ENCODE measurements at places on chromosomes 7 and 10. TPM values are rescaled to one million over a fixed set of nuclear protein-coding genes. Genes with fewer than 3 reads are reported as not detected.

DNA sequence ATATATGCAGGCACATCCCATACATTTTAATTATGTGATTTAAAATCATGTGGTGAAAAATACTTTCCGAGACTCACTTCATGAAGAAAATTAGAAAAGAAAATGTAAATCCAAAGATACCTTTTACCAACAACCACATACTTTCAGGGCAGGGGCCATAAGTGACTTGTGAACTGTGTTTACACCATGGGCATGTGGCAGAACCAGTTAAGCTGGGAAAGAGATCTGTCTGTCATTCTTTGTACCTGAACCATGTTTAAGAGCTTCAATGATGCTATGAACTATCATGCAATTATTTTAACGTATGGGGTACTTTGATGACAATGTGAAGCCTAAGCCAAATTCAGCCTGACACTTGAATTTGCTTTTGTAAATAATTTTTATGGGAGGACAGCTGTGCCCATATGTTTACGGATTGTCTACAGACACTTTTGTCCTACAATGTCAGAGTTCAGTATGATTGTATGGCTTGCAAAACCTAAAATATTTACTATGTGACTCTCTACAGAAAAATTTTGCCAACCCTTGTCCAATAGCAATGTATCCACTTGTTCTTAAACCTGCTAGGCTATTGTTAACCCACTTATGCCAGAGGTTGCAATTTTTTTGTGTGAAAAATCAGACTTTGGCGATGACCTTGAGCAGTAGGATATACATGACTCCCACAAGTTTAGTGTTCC lies 654.6 kb downstream of the TNS3 start:
- DNase-seq = peak; percentile 46

DNA sequence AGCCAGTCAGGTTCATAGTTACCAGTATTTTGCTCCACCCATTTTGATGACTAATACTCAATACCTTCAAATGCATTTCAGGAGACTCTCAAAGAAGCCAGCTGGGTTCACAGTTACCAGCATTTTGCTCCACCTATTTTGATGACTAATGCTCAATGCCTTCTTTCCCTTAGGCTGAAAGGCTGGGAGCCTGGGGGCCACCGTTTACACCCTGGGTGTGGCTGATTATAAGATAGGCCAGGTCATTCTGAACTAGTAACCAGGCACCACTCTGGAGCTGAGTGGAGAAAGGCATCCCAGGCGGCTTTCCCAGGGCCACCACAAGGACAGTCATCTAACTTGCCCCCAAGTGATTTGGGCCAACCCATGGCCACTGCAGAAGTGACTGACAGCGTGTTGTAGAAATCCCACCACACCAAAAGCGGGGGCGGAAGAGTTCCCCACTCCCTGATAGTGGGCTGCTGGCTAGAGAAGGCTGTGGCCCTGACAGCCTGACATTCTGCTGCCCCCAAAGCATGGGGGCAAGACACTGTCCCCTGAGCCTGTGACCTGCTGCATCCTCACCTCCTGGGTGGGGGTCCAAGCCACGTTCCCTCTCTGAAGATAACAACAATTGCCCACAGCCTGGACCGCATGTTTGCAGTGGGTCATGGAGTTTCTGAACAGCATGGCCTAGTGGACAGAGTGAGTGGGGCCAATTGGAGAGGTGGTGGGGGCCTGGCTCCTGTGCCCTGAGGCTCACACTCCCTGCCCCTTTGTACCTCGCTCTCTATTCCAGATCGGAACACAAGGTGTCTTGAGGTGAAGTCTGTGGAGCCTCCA lies 23.0 kb upstream of the ZNF488 start:
- peak; percentile 98 for DNase-seq

The MALRD1 gene
- total RNA-seq = 0.64 TPM

GRCh38 chr10:109592391-109592790 lies 330.9 kb downstream of the XPNPEP1 start:
- DNase-seq = no peak

- DNase-seq = no peak
Observed at GRCh38 chr10:1114719-1115606, 58.8 kb downstream of the WDR37 start.

- no peak for DNase-seq
Observed at GRCh38 chr7:135729230-135729629, 1.2 kb upstream of the SLC13A4 start.
